ENCODE measurements at places on chromosomes 7 and 10.

DNA sequence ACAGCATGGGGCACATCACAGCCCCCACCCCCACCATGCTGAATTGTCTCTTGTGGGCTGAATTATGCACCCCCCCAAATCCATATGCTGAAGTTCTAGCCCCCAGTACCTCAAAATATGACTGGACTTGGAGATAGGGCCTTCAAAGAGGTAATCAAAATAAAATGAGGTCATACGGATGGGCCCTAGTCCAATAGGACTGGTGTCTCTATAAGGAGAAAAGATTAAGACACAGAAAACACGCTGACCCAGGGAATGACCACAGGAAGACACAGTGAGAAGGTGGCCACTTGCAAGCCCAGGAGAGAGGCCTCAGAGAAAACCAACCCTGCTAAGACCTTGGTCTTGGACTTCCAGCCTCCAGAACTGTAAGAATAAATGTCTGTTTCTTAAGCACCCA, 106.4 kb upstream of the ARID5B start:
- no peak for DNase-seq

DNA sequence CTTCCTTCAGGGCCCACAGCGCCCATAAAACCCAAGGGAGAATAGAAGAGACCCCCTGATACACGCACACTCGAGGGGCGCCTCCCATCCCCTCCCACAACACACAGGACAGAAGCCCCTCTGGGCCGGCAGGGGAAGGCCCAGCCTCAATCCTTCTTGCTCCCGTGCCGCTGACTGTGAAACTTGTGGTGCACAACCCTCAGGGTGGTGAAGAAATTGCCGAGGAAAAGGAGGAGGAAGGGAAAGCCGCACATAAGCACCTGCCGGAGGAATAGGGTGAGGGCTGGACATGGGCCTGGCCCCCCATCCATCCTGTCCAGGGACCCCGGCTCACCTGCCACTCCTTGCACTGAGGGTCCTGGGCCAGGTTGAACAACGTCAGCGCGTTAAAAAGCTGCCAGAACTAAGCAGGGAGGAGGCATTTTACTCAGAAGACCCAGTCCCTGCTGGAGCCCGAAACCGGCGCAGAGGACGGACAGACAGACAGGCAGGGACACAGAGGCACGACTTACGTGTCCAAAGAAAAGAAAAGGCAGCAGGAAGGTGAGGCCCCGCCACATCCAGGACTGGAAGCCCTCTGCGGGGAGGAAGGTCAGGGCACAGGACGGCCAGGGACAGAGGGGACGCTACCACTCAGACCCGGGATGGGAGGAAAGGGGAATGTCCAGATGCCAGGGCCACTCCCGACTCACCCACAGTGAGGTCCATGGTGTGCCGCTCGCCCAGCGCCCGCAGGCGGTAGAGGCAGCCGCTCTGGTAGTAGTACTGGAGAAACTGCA, 7.2 kb downstream of the TMEM120A start:
- DNase-seq, result no peak

- DNase-seq, result no peak
Measured at GRCh38 chr10:45580371-45581215, 92.0 kb downstream of the ZFAND4 start.

DNA sequence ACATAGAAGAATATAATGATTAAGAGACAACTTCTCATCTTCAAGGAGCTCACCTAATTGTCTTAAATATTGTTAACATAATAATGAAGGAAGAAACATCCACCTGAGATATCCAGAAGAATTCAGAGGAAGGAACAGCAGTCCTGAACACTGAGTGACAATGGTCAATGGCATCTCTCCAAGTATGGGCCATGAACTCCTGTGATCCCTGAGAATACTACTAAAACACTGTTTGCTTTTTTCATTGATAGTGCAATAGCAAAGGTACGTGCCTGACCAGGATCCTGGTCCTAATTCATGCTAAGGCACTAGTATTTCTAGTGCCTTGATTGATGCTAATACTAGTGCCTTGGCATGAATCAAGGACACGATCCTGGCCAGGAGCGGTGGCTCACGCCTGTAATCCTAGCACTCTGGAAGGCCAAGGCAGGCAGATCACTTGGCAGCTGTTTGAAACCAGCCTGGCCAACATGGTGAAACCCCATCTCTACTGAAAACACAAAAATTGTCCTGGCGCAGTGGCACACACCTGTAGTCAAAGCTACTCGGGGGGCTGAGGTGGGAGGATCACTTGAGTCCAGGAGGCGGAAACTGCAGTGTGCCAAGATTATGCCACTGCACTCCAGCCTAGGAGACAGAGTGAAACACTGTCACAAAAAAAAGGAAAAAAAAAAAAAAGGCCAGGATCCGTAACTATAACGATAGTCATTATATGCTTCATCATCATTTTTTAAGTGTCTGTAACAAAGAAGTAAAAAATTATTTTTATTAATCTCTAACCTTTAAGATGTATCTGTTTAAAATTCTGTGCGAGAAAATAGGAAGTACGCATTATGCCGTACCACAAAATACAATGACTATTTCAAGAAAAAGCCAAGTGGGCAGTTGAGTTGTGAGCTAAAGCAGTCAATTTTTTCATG, 49.1 kb downstream of the SRPK2 start:
- DNase-seq, result no peak

GRCh38 chr10:58350619-58351323, 16.0 kb downstream of the UBE2D1 start:
- no peak for DNase-seq

DNA sequence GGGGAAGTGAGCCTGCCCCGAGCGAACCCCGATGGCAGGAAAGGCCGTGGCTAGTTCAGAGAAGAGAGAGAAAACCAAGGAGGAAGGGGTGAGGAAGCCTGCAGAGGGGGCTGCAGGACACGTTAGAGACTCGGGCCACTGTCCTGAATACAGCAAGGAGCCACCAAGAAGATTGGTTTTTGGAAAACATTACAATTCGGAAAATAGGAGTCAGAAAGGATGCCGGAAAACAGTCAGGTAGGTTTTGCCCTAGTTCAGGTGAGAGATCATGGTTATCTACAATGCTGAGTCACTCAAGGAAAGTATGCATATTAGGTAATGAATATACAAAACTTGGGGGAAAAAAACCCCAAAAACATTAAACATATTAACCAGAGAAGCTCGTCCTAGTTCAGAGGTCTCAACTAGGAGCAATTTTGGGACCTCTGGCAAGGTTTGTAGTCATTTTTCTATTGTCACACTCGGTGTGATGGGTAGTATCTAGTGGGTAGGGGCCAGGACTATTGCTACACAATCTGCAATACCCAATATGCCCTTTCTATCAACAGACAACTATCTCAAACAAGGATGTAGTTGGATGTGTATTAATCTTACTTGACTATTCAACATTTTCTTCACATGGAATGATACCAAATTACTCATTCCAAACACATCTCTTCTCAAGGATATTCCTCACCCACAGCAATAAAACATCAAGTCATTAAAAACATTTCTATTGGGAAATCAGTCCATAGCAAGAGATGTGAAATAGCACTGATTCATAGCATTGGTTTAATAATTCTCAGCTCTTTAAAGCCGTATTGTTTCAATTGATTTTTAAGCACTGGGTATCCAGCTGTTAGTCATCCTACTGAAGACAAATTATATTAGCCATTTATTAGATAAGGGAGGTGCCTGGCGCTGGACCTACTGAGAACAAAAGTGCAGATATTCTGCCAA, 74.4 kb upstream of the RSU1 start:
- no peak for DNase-seq

GRCh38 chr7:150444674-150445365, 5.6 kb upstream of the GIMAP8 start:
- no peak for DNase-seq

GRCh38 chr7:13017333-13017857, 330.0 kb downstream of the ARL4A start:
- DNase-seq, result peak; percentile 83

DNA sequence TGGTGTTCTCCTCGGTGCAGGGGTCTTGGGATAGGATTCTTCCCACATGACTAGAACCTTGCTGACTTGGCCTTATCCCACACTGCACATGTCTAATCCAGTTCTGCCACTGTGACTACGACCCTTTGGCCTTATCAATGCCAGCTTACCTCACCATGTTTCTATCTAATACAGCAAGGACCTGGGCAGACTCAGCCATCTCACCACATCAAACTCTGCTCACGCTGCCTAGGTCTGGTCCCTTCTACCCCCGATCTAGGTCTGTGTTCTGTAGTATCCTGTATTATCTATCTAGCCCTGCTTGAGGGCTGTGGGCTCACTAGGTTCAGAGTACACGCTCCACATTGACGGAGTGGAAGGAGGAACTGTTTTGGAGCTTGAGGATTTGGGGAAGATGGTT, 282.4 kb downstream of the HPSE2 start:
- no peak for DNase-seq

DNA sequence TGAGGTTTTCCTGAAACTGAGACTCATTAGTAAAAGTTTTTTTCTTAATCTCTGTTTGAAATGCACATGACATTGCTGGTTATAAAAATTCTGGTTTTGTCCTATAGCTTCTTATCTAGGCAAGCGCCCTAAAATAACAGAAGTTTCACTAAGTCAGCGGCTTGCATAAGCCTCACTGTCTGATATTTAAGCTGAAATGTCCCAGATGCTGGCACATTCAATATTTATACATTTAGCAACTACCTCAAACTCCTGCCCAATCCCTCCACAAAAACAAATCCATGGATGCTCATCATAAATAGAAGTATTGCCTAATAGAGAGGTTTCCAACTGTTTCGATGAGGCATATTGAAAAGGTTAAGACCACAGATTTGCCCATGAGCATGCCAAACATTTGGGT, 83.1 kb upstream of the EGR2 start:
- no peak for DNase-seq

GRCh38 chr7:106332201-106332600, 47.4 kb upstream of the NAMPT start:
- no peak for DNase-seq

GRCh38 chr10:76358743-76359395, 927.4 kb downstream of the LRMDA start:
- no peak for DNase-seq

GRCh38 chr7:97107192-97107800, 10.2 kb upstream of the SDHAF3 start:
- no peak for DNase-seq
